ENCODE measurements at places on chromosomes 5 and 9.

DNA sequence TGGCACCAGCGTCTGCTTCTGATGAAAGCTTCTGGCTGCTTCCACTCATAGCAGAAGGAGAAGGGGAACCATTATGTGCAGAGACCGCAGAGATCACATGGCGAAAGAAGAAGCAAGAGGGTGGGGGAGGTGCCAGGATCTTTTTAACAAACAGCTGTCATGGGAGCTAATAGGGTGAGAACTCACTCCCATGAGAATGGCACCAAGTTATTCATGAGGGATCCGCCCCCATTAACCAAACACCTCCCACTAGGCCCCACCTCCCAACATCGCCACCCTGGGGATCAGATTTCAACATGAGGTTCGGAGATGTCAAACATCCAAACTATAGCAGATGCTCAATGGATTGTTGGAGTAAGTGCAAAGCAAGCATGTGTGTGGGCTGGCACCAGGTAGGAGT is 125.8 kb upstream of the SLIT3 start:
- DNase-seq = no peak

DNA sequence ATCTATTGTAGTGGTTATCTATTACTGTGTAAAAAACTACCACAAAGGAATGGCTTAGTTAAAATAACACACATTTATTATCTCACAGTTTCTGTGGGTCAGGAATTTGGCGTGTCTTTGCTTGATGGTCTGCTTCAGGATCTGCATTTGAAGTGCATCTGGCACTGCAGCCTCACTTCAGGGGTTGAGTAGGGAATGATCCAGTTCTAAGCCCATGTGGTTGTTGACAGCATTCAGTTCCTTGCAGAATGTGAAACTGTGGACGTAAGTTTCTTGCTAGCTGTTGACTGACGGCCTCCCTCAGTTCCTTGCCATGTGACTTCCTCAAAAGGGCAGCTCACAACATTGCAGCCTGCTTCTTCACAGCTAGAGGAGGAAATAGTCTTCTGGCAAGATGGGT is 2.1 kb upstream of the OGN start:
- no peak for DNase-seq

GRCh38 chr9:23557689-23558088 is 268.4 kb downstream of the ELAVL2 start:
- no peak for DNase-seq

- no peak for DNase-seq
Measured at GRCh38 chr9:99034149-99034548, 70.8 kb upstream of the TGFBR1 start.

- DNase-seq = no peak
Measured at GRCh38 chr5:126780165-126780827, 3.4 kb downstream of the LMNB1 start.

- no peak for DNase-seq
Measured at GRCh38 chr5:87340716-87341115, 72.0 kb downstream of the CCNH start.

DNA sequence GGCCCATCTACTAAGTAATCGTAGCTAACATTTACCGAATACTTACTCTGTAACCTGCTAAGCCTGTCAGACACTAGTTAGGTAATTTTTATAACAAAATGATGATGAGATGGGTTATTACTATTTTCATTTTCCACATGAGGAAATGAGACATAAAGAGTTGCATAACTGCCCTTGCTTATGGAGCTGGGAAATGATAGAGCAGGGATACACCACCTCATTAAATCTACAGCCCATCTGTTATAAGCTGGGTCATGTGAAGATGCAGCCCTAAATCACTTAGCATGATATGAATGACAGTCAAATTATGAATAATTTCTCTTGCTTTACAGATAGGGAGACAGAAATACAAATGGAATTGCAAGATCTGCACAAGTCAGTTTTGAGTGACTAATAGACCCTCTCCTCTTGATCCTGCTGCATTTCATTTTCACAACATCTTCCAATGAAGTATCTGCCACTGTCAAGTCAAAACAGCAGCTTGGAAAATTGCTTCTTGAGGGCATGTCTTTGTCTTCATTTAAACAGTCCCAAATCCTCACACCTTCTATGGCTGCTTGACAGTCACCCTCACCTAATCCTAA is 364.7 kb downstream of the PRELID2 start:
- DNase-seq = no peak

DNA sequence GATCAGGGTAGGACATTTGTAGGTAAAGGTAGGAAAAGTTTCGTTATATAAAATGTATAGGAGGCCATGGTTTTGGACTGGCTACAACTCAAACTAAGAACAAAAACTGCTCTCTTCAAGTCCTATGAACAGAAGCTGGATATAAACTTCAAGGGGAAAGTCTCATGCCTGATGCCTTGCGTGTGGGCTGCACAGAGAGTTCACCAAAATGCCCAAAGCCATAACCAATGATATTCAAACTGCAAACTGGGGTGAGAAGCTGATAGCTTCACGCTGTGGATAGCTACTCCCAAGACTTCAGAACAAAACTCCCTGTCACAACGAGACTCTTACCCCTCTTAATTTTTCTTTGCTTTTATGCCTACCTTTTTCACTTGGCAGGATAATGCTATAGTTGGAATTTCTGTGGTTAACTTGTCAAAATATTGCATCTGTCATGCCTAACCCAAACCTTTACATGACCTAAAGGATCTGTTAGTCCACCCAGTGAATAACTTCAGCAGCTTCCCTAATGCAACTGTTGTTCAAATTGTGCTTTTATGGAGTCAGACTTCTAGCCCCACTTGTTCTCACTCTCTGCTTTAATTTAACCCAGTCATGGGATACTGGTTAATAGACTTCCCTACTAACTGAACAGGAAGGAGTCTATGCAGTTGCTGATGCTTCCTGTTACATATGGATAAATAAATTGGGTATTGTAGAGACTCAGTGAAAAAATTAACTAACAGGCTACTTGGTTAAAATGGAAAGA is 71.9 kb downstream of the SFXN1 start:
- no peak for DNase-seq

DNA sequence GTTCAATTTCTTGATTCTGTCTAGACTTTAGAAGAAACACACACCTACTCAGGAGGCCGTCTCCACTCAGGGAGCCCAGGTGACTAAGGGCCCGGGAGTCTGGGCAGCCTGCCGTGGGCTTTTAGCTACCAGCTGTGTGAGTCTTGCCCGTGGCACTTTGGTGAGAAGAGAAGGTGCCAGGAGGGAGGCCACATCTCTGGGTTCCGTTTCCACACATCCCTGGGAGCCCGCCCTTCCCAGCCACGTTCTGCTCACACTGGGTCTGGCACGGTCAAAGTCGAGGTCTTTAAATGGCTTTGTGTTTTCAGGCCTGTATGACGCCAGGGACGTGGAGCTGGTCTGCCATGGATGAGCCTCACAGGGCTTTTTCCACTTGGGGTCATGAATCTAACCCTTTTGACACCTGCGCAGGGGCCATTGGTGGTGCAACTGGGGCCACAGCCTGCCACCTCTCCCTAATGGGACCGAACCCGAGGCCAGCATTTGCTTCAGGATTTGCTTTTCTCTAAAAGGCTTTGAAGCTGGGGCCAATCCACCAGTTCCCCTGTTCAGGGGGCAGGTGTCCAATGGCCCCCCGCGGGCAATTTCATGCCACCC is 17.2 kb upstream of the FCN2 start:
- no peak for DNase-seq

DNA sequence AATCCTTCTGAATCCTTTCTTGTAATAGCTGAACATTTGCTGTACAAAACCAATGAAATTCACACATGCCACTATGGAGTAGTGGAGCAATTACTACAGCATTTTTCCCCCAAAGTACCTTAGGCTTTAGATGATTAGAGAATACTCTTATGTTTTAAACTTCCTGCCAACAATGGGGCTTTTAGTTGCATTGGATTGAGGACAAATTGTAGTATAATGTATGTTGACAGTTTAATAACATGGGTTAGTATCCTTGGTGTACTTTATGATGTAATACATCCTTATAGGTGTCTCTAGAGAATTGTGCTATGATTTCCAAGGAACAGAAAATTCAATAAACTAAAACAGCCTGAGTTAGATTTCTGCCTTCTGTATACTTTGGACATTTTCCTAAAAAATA is 422.7 kb upstream of the GRAMD2B start:
- no peak for DNase-seq

- no peak for DNase-seq
Measured at GRCh38 chr5:113427871-113428574, 6.8 kb downstream of the TSSK1B start.

DNA sequence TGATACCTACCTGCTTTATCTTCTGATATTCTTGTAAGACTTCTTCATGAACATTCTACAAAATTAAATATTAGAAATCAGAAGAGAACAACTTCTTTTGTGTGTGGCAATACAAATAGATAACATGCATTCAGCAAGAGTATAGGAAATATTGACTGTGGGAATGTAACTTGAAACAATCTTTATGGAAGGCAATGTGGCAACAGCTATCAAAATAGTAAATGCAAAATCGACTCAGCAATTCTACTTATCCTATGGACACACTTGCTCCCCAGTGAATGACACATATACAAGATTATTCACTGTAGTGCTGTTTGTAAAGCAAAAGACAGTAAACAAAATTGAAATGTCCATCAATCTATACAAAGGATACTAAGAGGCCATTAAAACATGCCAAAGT is 66.5 kb upstream of the GLRX start:
- no peak for DNase-seq

- no peak for DNase-seq
Measured at GRCh38 chr5:32578363-32578762, 7.0 kb upstream of the SUB1 start.

- DNase-seq = no peak
Measured at GRCh38 chr9:69307446-69308205, 17.4 kb upstream of the ENTREP1 start.

- DNase-seq = no peak
Measured at GRCh38 chr5:149423049-149423793, 44.1 kb upstream of the IL17B start.

GRCh38 chr9:124664143-124664542 is 107.0 kb downstream of the NR6A1 start:
- DNase-seq = no peak

- no peak for DNase-seq
Measured at GRCh38 chr5:68139611-68140441, 75.7 kb upstream of the PIK3R1 start.

GRCh38 chr9:113355040-113355596 is 5.8 kb downstream of the BSPRY start:
- DNase-seq = no peak

DNA sequence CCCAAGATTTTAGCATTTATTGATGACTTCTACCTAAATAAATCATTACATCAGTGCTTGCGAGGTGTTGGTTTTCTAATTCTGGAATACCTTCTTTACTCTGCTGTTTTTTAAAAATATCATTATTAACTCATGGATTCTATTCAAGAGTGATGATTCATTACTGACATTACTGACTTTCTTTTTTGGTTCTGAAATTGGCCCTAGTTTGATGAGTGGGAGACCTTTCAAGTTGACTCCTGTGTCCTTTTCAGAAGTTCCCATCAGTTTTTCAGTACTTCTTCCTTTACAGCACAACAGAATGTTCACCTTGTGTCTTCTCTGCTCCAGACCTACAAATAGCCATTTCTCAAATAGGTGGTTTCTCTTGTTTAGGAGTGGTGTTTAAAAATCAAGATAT is 114.1 kb downstream of the PCSK5 start:
- no peak for DNase-seq

DNA sequence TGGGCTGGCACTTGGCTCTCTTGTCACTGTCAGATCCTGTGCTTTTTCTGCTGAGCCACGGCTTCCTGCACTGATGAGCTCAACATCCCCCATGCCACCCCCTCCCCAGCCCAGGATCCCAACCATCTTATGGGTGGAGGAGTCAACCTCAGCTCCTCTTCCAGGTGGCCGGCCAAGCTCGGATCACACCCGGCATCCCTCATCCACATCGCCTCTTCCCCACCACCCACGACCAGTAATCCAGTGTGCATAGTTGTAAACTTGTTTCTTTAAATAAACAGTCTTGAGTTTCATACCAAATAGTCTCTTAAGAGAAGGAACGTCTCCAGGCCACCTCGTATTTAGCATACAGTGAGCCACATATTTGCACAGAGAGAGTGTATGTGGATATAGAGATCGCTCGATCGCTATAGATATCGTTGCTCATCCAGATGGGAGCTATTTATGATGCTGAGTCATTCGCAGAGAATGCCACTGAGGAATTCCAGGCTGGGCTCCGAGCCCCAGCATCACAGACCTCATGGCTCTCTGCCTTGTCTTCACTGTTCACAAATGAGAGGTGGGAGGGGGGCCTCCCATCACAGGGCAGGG is 61.8 kb upstream of the CPLX2 start:
- no peak for DNase-seq

DNA sequence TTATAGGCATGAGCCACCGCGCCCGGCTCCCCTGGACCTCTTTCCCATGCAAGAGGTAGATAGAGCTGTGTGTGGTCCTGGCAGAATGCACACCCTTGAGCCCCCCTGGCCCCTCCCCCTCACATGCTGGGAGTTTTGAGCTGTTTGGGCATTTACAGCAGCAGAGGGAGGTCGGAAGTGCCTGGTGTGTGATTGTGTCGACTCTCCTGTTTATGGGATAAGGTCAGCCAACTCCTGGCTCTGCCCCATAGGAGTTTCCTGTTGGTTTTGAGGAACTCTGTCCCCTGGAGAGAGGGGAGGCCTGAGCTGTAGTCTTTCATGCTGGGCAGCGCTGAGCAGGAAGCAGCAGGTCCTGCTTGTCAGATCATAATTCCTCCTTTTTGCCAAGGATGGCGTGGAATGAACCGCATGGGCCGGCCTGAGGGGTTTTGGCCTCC is 6.0 kb downstream of the LRRC8A start:
- DNase-seq = no peak

DNA sequence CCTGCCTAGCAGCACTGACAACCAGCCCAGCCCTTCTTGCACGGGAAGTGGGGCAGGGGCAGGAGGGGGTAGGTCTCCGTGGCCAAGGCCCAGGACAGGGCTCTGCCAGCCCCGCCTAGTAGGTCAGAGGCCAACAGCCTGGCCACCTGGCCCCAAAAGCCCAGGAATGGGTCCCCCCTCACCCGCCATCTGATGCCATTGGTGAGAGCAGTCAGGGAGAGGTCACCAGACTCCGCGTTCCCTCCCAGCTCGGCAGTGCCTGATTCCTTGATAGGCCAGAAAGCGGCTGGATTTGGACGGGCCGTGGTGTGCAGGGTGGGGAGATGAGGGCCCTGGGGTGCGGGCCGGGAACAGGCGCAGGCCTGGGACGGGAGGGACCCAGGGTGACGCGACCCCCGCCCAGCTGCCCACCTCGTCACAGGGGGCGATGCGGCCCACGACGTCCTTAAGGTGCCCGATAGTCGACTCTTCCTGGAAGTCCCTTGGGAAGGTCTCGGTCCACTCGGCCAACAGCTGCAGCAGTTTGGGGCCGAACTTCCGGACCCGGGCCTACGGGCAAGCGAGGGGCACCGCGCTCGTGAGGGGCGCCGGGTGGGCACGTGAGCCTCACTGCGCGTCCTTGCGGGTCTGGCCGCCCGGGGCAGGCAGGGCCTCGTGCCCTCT is 64.5 kb upstream of the RNF130 start:
- no peak for DNase-seq

All from GM12891 (cell line).